Left cardiac atrium (tissue), 4 donors: ENCODE measurements at places on chromosomes 12 and 14. TPM values are rescaled to one million over a fixed set of nuclear protein-coding genes. Genes with fewer than 3 reads are reported as not detected.

Gene SOAT2
- total RNA-seq = not detected

DNA sequence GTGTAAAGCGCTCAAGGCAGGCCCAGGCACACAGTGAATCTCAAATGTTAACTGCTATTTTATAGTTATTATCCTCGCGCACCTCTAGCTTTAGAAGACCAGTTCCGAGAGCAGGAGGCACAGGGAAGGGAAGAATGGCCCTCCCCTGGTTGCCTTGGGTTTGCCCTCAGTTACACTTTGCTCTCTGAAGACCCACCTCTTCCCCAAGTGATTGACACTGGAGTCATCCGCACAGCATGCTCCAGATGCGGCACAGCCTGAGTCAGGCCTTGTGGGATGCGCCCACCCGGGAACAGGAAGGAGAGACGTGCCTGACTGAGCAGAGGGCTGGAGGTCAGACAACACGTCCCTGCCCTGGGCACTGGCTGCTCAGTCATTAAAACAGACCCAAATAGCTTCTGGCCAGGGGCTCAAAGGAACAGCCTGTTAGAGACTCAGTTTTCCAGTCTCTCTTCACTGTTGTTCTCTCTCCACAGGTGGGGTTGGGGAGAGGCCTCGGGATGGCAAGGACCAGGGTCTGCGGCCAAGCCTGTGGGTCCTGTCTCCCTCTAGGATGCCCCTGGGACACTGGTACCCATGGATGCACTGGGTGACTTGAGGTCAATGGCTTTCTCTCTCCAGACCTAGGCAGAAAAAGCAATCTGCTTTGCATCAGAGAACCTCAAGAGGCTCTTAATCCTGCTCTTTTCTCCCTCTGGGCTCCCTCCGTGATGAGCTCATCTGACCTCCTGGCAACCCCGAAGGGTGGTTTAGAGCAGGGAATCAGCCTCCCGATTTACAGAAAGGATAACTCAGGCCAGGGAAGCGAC lies 13.6 kb upstream of the MLXIP start:
- peak; percentile 67 for DNase-seq

DNA sequence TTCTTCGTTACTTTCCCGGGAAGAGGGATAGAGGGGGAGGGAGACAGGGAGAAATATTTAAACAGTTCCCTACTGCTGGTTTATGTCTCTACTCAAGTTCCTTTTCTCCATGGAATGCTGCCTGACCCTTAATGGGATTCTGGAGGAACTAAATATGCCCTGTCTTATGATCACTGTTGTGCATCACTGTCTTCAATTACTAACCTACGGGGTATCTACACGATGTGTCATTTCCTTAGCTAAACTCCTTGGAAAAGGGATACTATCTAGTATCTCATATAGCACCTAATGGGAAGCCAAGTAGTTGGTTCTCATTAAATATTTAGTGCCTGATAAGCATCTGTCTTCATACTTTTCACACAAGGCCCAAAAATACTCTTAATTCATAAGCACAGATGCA lies 37.5 kb upstream of the FBLN5 start:
- no peak for DNase-seq

- DNase-seq = peak; percentile 58
Observed at GRCh38 chr14:53306267-53306721, 153.2 kb upstream of the DDHD1 start.

DNA sequence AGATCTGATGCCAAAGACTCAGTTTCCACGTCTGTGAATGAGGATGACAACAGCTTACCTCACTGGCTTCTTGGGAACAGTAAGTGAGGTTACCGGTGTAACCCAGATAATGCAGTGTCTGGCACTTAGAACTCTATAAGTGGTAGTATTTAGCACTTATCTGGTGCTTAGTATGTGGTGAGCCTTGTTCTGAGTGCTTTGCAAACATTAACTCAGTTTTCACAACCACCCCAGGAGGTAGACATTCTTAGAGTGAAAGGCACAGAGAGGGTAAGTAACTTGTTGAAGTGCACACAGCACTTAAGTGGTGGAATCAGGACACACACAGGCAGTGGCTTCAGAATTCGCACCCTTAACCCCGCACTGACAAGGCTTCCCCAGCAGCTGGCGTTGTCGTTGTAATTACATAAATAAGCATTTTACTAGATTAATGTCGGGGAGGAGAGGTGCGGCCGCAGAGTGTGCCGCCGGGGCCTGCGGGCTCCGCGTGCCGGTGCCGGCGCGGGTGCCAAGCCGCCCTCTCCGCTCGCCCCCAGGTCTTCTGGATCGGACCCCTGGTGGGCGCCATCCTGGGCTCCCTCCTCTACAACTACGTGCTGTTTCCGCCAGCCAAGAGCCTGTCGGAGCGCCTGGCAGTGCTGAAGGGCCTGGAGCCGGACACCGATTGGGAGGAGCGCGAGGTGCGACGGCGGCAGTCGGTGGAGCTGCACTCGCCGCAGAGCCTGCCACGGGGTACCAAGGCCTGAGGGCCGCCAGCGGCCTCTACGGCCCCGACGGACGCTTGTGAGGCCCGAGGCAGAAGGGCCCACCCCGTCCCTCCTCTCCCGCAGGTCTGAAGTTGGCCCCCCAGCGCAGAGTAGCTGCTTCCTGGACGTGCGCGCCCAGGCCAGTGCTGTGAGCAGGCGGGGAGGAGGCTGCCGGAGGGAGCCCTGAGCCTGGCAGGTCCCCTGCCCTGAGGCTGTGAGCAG lies 4.6 kb downstream of the AQP2 start:
- no peak for DNase-seq

GRCh38 chr12:57175428-57176138 lies 28.2 kb upstream of the LRP1-AS start:
- DNase-seq = peak; percentile 83

DNA sequence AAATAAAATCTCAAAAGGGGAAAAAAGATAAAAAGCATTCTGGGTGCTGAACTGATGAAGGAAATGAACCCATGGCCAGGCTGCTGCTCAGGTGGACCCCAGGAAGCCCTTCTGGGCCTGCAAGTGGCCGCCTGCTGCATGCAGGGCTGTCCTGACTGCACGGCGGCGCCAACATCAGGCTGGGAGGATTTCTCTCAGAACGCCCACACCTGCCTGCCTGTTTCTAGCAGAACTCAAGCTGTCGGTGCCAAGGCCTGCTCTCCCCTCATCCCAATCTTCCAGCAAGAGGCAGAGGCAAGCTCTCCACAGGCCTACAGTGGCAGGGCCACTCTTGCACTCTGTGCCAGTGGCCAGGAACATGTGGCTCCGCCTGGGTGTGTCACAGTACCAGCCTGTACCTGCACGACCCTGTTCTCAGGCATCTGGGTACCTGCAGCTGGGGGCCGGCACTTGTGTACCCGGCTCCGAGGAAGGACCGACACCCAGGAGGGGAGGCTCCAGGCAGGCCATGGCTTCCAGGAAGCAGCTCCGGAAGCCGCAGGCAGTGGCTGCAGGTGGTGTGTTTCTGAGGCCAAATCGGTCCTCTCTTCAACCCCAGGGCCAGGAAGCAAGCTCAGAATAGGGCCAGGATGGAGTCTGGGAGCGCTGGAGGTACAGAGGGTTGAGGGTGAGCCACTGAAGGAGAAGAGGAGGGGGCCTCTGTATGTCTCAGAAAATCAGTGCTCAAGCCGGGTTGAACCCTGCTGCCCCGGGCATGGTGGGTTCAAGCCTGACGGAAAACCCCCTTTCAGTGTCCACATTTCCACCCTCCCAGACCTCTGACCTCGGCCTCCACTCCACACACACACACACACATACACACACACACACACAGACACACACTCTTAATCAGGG lies 2.5 kb upstream of the INF2 start:
- peak; percentile 24 for DNase-seq

- no peak for DNase-seq
Observed at GRCh38 chr12:25558586-25558985, 5.5 kb upstream of the LMNTD1 start.
